ENCODE measurements at places on chromosomes 3 and 15. TPM values are rescaled to one million over a fixed set of nuclear protein-coding genes. Genes with fewer than 3 reads are reported as not detected.

DNA sequence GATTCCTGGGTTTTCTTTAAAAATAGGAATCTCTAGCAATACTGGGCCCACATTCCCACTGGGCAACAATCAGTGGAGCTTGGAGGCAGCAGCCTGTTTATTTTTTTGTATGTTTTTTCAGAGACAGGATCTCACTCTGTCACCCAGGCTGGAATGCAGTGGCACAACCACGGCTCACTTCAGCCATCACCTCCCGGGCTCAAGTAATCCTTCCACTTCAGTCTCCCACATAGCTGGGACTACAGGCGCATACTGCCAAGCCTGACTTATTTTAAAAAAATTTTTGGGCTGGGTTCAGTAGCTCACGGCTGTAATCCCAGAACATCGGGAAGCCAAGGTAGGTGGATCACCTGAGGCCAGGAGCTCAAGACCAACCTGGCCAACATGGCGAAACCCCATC is 29.1 kb upstream of the GNB5 start:
- DNase-seq: no peak

The GRAMD2A gene
- 0.33 TPM for total RNA-seq

DNA sequence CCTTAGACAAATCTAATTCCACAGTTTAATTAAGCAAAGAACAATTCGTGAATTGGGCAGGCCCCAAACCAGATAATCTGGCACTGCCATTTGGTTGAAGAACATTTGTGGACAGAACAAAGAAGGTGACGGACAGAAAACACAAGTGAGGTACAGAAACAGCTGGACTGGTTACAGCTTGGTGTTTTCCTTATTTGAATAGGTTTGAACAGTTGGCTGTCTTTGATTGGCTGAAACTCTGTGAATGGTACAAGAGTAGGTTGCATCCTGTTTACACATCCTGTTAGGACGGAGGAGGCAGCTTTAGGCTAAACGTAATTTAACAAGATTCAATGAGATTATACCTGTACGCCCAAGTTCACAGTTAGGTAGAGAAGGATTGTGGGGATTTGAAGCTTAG is 114.4 kb downstream of the LPP start:
- DNase-seq: no peak

DNA sequence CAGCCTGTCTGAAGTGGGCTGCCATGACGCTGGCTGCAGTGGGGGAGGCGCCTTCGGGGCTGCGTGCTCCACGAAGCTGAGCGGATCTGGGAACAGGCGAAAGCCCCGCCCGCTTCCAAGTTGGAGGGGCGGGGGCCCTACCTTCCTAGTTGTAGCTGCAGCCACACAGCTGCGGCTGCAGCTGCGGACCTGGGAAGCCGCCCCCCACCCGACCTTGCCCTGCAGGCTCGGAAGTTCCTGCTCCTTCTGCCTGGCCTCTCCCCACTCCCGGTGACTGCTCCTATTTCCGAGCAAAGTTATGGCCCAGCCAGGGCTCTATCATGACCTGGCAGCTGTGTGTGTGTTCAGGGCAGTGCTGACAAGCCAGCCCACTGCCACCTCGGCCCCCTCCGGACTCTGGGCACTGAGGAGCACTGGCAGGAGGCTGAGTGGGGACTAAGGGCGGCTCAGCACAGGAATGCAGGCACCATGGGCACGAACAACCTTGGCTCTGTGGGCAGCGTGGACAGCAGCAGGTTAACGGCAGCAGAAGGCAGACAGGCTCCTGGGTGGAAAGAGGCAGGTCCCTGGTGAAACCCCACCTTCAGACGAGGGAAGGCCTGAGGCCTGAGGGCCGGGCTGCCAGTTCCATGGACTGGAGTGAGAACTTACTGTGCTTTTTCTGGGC is 352.4 kb upstream of the TMCO5A start:
- DNase-seq: no peak

GRCh38 chr3:71806736-71807135 is 21.8 kb upstream of the PROK2 start:
- DNase-seq: no peak

- DNase-seq: no peak
Observed at GRCh38 chr3:50743643-50744042, 68.9 kb downstream of the DOCK3 start.

- no peak for DNase-seq
Observed at GRCh38 chr3:13655061-13655913, 106.4 kb downstream of the FBLN2 start.

DNA sequence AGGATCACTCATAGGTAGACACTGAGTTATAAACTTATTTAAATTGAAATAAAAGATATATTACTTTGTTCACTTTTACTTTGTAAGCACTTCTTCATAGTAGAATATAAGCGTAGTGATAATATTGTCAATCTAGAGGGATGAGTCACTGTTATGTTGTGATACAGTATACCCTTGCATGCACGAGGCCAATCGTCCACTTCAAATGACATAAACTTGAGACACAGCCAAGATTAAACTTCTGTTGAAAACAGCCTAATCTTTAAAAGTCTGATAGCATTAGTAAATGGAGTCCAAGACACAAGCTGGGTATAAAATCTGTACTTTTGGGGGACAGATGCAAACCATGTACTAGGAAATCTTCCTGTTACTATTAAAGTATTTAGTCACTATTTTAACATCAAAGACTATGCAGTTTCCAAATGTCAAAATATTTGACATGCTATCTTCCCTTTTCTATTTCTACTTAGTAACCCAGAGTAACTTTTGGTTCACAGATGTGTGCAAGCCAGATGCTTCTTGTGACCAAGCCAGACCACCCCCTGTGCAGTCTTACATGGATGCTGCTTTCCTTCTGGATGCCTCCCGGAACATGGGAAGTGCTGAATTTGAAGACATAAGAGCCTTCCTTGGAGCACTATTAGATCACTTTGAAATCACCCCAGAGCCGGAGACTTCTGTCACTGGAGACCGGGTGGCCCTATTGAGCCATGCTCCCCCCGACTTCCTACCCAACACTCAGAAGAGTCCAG is 85.3 kb downstream of the PIK3R4 start:
- no peak for DNase-seq

The BFSP2 gene
- not detected for total RNA-seq

The GFM1 gene
- 58.0 TPM for total RNA-seq

DNA sequence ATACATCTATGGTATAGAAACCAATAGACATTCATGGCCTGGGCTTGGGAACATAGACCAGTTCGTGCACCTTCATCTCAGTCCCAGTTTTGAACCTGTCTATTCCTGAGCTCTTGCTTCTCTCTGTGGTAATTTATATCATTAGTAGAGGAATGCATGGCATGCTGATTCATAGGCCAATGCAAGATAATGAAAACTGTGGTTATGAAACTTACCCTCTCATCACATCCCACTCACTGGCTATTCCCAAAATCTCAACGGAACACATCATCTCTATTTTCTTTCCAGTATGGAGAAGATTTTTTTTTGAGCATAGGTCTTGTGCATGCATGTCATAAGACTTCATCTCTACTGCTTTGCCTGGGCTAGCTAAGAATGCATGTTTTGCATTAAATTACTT is 18.7 kb upstream of the P2RY12 start:
- DNase-seq: peak; percentile 34

- DNase-seq: peak; percentile 15
Observed at GRCh38 chr3:71690341-71690841, 34.8 kb downstream of the EIF4E3 start.

DNA sequence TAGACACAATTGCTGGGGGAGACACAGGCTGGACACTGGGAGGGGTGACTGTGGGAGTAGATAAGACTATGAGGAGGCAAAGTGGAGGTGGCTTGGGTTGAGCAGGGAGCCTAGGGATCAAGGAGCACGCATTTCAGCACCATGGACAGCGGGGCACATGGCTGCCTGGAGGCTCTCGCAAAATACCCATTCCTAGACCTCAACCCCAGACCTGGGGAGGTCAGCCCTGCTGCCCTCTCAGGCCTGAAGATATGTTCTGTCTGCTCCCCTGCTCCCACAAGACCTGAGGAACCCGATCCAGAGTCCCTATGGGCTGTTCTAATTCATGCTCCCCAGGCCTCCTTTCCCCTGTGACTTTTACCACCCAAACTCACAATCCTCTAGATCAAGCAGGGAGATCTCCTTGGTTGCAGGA is 16.0 kb upstream of the CPEB1 start:
- no peak for DNase-seq

GRCh38 chr3:4898454-4899313 is 80.6 kb upstream of the BHLHE40 start:
- DNase-seq: no peak
